Smooth muscle cell of the pulmonary artery (primary cell): ENCODE measurements at places on chromosomes 7 and 10. TPM values are rescaled to one million over a fixed set of nuclear protein-coding genes. Genes with fewer than 3 reads are reported as not detected.

MACC1 gene
- 0.39 and 0.50 TPM in 2 replicates for total RNA-seq

TUBB8 gene
- total RNA-seq: not detected in 2 replicates

PTPRZ1 gene
- total RNA-seq: 0.36 and 0.46 TPM in 2 replicates

TMEM229A gene
- 0.07 and 0.39 TPM in 2 replicates for total RNA-seq

PEX1 gene
- 13.8 and 14.5 TPM in 2 replicates for total RNA-seq

DHX32 gene
- 42.3 and 45.9 TPM in 2 replicates for total RNA-seq

CDH23 gene
- 0.07 and 0.13 TPM in 2 replicates for total RNA-seq

SLC35B4 gene
- total RNA-seq: 17.1 and 19.8 TPM in 2 replicates

ZNF487 gene
- 4.4 and 10.1 TPM in 2 replicates for total RNA-seq

SPDYE2B gene
- total RNA-seq: not detected in 2 replicates

C10orf143 gene
- 0.13 and 0.30 TPM in 2 replicates for total RNA-seq

RRP12 gene
- 14.7 and 26.9 TPM in 2 replicates for total RNA-seq

FKBP14 gene
- total RNA-seq: 33.1 and 45.0 TPM in 2 replicates

INSYN2A gene
- total RNA-seq: 0.13 and 0.59 TPM in 2 replicates

KIF20B gene
- 2.6 and 6.8 TPM in 2 replicates for total RNA-seq
